ENCODE measurements at places on chromosomes 2 and 18. TPM values are rescaled to one million over a fixed set of nuclear protein-coding genes. Genes with fewer than 3 reads are reported as not detected.

The FSHR gene
- total RNA-seq = not detected

The MEP1B gene
- not detected for total RNA-seq

DNA sequence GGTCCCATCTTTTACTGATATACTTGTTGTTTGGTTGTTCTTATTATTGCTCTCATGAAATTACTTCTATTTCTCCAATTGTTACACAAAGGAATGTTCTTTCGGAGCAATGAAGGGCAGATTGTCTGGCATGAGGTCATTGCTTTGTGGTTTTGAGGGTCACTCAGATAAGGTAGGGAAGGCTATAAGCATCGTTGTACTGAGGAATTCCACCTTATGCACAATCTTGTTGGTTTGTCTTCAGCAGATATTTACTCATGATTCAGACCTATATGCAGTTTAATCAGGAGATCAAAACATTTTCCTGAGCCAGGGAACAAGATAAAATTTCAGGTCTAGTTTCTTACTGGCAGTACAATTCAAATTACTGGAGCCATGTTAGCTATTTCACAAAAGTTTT is 163.0 kb upstream of the SPHKAP start:
- DNase-seq = no peak

DNA sequence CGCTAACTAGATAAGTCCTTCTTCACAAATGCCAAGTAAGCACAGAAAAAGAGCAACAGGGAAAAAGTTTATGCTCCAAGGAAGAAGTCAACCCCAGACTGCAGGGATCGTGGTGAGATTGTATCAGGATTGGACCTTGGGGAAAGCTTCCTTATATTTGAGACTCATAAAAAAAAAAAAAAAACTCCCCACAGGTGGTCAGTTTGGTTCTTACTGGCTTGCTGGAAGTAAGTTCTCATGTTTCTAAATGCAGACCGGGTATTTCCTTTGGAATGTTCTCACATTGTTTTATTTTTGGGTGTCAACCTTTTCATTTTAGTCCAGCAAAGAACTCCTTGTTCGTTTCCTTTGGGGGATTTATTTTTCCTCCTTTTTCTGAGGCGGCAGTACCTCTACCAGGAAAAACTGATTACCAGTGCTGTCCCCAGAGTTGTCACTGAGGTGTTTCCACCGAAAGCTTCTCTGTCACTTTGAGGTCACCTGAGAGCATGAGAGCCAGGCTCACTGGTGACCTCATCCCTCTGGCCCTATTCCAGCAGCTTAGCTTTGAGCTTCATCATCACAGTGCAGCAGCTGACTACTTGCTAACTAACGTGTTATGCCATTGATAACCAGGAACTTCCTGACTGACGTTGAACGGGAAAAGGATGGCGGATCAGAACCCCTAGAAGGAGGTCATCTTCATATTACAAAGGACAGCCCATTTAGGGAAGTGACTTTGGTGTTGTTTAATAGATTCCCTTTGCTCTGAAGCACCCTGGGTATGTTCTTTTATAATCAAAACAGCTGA is 16.8 kb upstream of the ATP8B1 start:
- DNase-seq = peak; percentile 38

- no peak for DNase-seq
Measured at GRCh38 chr2:97742381-97742847, 29.0 kb downstream of the ZAP70 start.

The EVX2 gene
- total RNA-seq = not detected

The GNAL gene
- total RNA-seq = 12.9 TPM

DNA sequence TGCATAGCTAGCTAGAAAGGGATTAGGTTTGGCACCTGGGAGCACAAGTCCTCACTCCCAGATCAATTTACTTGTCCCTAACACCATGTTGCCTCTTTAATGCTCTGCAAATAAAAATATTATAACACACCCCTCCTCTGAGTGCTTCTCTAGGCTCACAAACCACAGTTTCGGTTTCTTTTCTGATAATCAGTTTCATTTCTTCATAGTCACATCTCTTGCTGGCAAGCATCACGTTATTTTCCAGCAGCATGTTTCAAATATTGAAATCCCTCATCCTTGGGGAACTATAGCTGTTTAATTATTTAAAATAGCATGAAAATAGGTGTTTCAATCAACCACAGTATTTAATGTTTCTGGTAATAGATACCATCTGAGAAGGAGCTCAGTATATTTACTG is 13.9 kb upstream of the SMCHD1 start:
- DNase-seq = no peak

DNA sequence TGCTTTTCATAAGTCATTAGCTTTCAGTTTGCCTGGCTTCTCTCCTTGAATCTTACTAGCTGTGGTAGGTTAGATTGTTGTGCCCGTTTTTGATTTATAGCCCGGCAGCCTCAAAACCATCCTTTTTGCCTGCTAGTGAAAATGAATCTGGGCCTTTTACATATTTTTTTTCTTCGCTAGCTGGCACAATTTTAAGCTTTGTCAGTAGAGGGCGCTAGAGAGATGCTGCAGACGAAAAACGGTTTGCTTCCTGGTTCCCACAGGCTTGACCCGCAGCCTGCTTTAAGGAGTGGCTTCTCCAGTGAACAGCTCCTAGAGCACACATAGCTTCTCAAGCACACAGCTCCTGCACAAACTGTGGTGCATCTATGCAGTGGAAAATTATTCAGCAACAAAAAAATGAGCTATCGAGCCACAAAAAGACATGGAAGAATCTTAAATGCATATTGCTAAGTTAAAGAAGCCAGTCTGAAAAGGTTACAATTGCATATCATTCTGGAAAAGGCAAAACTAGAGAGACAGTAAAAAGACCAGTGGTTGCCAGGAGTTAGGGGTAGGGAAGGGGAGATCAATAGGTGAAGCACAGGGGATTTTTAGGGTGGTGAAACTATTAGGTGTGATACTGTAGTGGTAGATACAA is 47.9 kb downstream of the E2F6 start:
- DNase-seq = no peak

DNA sequence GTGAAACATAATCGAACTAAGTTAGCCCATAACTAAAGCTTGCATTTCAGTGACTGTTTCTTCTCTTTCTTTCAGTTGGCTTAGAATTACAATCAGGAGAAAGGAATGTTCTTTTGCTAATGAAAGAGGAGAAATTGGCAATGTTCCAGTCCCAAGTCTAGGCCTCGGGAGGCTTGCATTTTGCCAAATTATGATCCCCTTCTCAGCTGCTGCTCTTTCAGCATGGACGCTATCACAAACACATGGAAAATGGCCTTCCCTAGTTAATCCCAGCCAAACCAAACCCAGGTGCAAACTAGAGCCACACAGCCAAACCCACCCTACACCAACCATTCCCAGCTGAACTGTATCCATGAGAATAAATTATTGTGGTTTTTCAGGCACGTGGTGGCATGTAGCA is 605.2 kb upstream of the LRRTM4 start:
- no peak for DNase-seq

The GPR45 gene
- not detected for total RNA-seq

- no peak for DNase-seq
Measured at GRCh38 chr2:157159221-157159934, 98.1 kb upstream of the GALNT5 start.

DNA sequence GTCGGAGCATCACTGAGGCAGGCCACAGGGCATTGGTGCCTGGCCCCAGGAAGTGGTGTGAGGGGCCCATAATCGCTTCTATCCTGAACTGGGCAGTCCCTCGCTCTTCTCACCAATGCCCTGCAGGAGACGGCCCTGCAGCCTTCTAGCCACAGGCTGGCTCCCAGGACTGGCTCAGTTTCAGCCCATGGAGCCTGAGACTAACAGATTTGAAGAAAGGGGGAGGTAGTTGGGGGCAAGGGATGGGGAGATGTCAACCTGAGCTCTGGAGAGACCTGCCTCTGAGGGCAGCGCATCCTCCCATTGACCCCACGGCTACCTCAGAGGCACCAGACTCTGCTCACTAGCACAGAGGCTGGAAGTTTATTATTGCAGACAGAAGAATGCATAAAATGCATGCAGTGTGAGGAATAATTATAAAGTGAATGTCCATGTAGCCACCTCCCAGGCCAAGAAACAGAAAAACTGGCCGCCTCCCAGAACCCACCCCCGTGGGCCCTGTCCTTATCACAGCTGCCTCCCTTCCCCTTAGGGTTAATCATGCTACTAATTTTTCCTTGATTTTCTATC is 1.4 kb downstream of the TOGARAM2 start:
- no peak for DNase-seq

- no peak for DNase-seq
Measured at GRCh38 chr2:37551783-37552182, 119.7 kb downstream of the CDC42EP3 start.

DNA sequence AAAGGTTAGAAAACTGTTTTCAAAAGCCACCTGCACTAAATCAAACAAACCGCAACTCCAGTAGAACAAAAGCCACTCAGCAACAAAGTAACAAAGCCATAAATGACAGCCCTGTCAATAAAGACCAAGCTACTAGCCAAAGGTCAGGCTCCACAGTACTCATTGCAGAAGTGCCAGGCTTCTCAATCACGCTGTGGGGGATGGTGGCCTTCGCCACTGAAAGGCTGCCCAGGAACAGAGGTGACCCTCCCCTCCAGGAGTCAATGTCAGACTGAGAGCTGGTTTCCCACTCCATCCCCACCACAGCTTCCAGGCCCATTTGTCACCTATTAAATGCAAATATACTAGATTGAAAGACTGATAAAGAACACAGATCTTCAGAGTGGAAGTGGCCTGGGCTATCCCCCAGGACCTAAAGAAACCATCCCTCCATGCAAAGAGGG is 5.9 kb downstream of the ATP8B1 start:
- DNase-seq = no peak

The APCDD1 gene
- total RNA-seq = 120 TPM

The CKAP2L gene
- total RNA-seq = not detected

The CGREF1 gene
- 2.8 TPM for total RNA-seq

GRCh38 chr2:207135801-207136457 is 29.8 kb downstream of the KLF7 start:
- no peak for DNase-seq

The TCF23 gene
- not detected for total RNA-seq

DNA sequence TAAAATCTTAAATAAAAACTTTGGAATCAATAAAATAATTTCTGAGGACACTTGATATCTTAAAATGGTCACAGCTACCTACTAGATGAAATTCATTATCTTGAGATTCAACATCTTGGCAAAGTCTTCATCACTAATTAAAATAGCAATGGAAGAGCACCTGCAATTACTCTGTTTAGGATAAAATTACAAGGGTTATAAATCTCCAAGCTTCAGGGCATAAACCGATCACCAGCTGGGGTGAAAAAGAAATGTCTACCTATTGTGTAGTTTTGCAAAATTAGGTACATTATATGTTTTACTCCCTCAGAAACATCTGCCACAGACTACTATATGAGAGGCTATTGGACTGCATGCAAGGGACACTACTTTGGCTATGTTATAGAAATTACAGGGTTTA is 327.1 kb downstream of the CCDC178 start:
- no peak for DNase-seq
